ENCODE measurements at places on chromosomes 3 and 15.

- DNase-seq = no peak
Observed at GRCh38 chr3:53491276-53491675, 3.1 kb upstream of the CACNA1D start.

DNA sequence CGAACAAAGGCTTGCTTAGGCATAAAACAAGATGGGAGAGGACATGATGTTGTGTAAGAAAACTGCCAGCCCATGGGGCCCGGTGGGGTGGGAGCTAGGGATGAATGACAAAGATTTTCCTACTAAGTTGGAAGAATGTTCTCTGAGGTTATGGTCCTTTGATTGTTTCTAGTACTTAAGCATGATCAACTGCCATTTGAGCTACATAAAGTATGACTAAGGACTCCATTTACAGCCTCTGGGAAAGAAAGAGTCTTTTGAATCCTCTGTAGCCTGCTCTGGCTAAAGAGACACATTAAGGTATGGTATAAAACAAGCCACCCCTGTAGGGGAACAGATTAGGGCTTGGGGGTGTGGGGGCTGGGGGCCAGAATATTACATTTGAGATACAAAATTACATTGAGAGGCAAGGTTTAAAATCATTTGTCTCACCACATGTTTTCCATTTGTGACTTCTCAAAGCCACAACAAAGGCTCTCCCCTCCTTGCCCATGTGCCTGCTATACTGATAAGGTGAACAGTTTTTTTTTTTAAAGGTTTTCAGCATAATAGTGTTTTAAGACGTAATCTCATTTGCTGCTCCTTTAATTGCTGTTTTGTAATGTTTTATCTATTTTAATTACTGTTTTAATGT is 323.4 kb downstream of the CHST2 start:
- no peak for DNase-seq

DNA sequence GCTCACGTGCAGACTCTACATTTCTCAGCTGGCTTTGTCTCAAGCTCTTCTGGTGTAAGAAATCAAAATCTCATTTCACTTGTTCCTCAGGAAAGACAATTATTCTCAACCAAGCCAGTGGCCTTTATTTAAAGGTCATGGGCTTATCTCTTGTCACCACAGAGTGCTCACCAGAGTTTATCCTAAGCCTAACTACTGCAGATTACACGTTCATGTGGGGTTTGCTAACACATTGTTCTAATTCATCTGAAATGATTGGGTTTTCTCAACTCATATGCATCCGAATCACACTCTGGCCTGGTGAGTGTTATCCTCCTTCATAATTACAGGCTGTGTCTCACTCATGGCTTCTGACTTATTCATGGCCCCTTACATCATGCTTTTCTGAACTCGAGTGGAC is 83.3 kb upstream of the TSC22D2 start:
- no peak for DNase-seq

DNA sequence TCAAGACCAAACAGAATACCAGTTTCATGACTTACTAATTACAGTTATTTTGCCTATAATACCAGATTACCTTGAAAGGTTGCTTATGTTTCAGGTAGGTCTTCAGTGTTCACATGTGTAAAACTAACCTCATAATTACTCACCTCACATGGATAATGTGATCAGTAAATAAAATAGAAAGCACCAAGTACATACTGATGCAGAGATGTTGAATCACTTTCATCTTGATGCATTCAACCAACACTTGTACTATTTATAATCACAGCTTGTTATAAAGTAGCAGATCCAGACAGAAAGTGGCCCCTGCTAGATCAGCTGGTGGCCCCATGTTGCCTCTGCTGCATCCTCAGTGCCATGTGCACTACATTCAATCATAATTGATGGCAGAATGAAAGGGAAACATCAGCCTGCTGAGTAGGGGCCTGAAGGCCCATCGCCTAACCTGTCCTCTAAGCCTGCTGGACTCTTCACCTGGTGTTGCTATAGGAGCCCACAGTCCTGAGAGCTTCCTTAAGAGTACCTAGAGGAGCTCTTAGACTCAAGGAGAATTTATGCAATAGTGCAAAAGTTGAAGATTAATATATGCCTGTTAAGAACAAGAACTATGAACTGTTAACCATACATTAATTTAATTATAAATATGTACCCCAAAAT is 154.3 kb downstream of the PLCL2 start:
- no peak for DNase-seq

DNA sequence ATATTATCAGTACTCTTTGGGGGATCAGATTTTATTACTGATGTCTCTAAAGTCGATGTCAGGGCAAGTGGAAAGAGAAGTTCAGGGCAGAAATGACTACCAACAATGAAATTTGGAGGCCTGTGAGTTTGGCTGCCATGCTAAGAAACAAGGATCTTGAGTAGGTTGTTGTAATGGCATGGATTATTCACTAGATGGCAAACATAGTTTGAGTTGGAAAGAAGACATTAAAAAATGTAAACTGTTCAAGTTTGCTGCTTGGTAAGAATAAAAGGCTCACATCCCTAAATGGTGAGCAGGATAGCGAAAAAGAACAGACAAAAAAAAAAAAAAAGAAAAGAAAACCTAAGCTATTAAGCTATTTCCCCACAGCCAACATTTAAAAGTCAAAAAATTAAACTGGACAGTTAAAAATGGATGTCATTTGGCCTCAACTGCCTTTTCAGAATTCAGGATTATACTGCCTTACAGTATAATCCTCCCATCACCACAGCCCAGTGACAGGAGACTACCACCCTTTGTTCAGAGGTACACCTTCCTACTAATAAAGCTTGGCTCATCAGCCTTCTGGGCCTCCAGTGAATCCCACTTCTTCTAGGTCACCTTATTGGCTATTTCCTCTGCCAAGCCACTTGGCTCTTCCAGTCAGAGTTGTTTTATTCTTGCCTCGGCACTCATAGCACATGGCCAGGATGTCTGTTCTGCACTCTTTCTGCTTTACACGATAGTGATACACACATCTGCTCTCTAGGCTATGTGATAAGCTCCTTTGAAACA is 163.7 kb downstream of the PLD1 start:
- DNase-seq = no peak

DNA sequence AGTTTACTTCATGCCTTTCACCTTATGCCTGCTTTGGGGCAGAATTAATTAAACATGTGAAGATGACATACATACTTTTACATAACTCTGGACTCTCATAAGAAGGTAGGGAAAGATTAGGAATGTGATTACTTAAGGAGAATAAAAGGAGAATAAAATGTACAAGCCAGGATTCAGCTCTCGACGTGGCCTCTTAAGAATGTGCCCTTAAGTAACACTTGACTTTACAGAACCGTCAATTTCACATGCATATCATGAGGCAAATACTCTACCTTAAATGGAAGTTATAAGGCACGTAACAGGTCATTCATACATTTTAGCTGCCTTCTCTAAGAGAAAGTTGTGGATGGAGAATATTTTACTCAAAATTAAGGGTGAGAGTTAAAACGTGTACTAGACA is 263.7 kb upstream of the LMCD1 start:
- no peak for DNase-seq

DNA sequence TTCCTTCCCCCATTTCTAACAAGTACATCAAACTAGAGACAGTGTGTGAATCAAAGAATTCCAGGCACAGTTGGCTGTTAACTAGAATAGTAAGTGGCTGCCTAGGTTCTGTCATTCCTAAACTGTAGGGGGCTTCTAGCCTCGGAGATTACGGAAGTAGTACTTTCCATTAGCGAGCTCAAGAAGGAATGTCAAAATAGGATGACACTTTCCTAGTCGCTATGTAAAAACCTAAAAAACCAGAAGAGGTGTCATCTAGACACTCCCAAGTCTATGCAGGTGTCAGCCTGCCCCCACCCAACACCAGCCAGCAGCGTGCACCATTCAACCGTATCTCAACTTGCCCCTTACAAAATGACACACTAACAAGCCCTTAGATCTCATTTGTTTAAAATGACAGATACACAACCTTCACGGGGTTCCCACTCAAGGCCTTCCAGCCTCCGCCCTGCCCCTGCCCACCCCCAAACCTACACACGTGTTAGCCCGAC is 874 bp downstream of the INO80 start:
- DNase-seq = no peak

DNA sequence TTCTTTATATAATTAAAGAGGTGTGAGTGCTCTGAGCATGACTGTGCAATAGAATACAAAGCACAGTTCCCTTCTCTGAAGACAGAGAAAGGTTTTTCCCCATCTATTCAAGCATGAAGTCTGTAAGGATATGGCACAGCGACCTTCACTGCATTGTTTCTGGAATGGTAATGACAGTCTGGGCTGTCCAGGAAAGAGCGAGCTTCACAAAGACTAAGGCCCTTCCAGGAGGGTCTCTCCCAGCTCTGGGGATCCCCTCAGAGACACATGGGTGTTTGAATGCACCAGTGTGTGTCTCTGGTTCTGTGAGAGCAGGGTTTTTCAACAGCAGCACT is 179.9 kb upstream of the NR2E3 start:
- DNase-seq = no peak

GRCh38 chr3:10440684-10441083 is 64.7 kb downstream of the ATP2B2 start:
- DNase-seq = no peak

- DNase-seq = no peak
Observed at GRCh38 chr3:69090021-69090420, 5.3 kb downstream of the ARL6IP5 start.

DNA sequence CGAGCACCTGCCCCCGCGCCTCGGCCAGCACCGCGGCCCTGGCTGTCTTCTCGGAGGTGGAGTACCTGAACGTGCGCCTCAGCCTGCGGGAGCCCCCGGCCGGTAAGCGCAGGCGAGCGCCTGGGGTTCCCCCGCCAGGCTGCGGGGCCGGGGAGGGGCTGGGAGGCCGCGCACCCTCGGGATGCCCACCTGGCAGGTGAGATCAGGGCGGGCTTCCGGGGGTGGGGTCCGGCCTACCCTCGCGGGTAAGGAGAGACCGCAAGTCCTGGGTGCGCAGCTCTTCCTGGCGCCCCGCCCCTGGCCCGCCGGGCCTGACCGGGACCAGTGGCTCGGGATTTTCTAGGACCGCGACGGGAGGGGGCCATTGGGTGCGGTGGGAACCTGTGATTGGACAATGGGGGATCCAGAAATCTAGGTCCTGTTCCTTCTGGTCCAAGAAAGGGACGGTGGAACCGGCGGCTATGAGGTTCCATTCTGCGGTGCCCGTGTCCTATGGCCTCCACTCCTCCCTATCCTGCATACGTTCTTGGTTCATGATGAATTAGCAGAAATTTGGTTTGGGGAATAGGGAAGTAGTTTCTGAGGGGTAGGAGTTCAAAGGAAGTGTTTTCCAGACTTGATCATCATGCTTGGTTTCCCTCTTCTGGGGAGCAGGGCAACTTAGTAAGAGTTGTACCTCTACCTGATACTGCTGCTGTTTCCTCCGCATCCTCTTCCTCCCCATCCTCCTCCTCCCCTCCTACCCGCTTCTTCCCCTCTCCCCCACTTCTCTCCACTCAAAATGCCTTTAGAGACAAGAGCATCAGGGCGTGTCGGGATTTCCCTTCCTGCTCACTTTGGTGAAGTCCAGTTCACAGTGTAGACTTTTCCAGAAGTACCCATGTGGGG is 808 bp downstream of the ARRDC4 start:
- peak; percentile 50 for DNase-seq

GRCh38 chr15:71916834-71917233 is 106.5 kb downstream of the NR2E3 start:
- no peak for DNase-seq

DNA sequence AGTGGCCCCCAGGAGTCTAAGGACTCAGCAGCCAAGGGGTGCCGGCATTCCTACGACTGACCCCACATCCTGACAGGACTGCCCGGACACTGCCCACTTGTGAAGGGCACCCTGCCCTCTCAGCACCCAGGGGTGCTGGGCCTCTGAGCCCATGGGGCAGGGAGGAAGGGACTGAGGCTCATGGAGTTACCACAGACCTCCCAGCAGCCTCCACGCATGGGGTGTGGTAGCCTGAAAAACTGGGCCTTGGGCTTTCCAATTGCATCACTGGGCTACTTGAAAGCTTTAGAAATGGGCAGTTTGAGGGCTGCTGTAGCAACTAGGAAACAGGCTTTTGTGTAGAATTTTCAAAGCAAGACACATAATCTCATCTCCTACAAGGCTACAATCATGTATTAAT is 13.2 kb downstream of the TKT start:
- DNase-seq = no peak

All from mesothelial cell of epicardium (in vitro differentiated cells).